Thoracic aorta (tissue), 2 donors: ENCODE measurements at places on chromosomes 6 and 20.

- H3K4me3 ChIP-seq = peak overlapping the region; percentile 77
- no peaks in the 10 kb centered on the region for H3K36me3 ChIP-seq
- H3K27me3 ChIP-seq = no peaks in the 10 kb centered on the region
- no peak for DNase-seq
- peaks cover 7% of the 10 kb centered on the region for H3K4me1 ChIP-seq
Measured at GRCh38 chr6:53066077-53066417, 843 bp downstream of the FBXO9 start.

DNA sequence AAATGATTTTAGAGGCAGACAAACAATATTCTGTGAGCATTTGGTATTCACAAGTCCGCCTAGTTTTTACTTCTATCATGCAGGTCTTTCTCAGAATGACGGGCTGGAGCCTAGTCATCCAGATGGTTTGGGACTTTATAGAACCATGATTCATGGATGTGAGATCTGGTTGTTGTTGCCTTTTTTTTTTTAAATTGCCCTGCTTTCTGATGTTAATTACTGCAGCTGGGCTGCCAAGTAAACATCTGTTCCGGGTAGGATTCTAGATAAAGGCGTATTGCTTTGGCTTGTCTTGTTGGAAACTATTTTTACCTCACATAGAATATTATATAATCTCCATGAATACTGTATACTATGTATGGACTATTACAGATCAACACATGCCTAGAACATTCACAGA is 58.1 kb downstream of the RNF217 start:
- H3K4me1 ChIP-seq = peaks cover 48% of the 10 kb centered on the region
- no peaks in the 10 kb centered on the region for H3K36me3 ChIP-seq
- no peak for DNase-seq

DNA sequence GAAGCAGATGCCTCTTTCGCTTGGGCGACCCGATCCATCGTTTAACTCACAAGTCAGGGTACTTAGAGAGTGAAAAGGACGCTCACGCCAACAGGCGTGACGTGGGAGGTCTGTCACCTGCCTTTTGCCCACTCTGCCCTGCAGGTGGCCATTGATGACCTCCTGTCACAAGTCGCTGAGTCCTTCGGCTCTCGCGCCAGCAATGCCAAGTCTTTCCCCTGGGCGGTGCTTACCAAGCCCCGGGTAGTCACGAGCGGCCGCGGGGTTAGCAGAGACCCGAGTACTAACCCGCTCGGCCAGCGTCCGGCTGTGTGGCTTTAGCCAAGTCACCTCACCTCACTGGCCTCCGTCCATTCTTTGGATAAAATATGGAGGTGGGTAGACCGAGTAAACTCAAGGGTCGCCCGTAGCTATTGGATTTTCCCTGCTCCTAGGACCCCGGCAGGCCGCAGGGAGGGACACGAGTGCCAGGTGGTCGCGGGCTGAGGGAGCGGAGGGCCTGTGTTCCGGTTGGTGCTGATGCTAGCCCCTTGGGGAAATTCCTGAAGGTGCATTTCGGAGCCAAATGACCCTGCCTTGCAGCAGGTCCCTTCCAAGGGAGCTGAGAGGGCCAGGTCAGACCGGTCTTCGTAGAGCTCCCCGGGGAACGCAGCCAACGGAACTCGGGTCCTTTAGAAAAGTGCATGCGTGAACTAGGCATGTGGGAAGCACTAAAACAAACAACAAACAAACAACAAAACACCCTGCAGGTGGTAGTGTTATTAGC is 668 bp downstream of the PKIB start:
- H3K4me3 ChIP-seq = peak overlapping the region; percentile 77
- peaks cover 7% of the 10 kb centered on the region for H3K27me3 ChIP-seq
- DNase-seq = no peak
- no peak overlapping the region for H3K27ac ChIP-seq
- H3K4me1 ChIP-seq = peaks cover 18% of the 10 kb centered on the region
- H3K36me3 ChIP-seq = no peaks in the 10 kb centered on the region

- H3K36me3 ChIP-seq = no peaks in the 10 kb centered on the region
- DNase-seq = no peak
- H3K27ac ChIP-seq = no peak overlapping the region
- H3K4me3 ChIP-seq = no peak overlapping the region
- H3K4me1 ChIP-seq = no peaks in the 10 kb centered on the region
- H3K27me3 ChIP-seq = no peaks in the 10 kb centered on the region
Measured at GRCh38 chr6:164296411-164296810, 881.9 kb downstream of the QKI start.

DNA sequence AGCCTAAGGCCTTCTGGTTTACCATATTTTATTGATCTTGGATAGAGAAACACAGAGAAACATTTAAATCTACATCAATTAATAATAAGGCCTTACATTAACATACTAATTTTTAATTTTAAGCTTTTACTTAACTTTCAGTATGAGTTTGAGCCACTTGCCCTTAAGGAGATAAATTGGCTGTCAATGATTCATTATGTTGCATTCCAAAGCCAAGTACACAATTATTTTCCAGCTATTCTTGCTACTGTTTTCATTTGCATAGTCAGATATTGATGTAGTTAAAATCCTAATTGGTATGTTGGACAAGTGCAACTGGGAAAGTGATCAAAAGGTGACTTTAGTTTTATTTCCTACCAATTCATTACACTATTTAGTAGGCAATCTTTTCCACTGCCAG is 58.2 kb downstream of the MOCS1 start:
- H3K27ac ChIP-seq = no peak overlapping the region
- H3K36me3 ChIP-seq = peaks cover 57% of the 10 kb centered on the region
- no peak for DNase-seq
- H3K27me3 ChIP-seq = no peaks in the 10 kb centered on the region
- peaks cover 13% of the 10 kb centered on the region for H3K4me1 ChIP-seq

- no peaks in the 10 kb centered on the region for H3K4me1 ChIP-seq
- no peaks in the 10 kb centered on the region for H3K27me3 ChIP-seq
- H3K4me3 ChIP-seq = no peak overlapping the region
- no peak for DNase-seq
- H3K36me3 ChIP-seq = no peaks in the 10 kb centered on the region
- no peak overlapping the region for H3K27ac ChIP-seq
Measured at GRCh38 chr20:64244281-64244805, 11.2 kb upstream of the PCMTD2 start.

GRCh38 chr20:5996765-5997164 is 46.3 kb downstream of the MCM8 start:
- no peaks in the 10 kb centered on the region for H3K36me3 ChIP-seq
- DNase-seq = no peak
- no peaks in the 10 kb centered on the region for H3K27me3 ChIP-seq
- H3K4me1 ChIP-seq = no peaks in the 10 kb centered on the region

- DNase-seq = no peak
- H3K4me3 ChIP-seq = peak within 1 kb of the TSS; percentile 62
- H3K27ac ChIP-seq = no peak within 1 kb of the TSS
- no peaks in the 10 kb centered on the region for H3K36me3 ChIP-seq
- H3K27me3 ChIP-seq = no peaks in the 10 kb centered on the region
- peaks cover 11% of the 10 kb centered on the region for H3K4me1 ChIP-seq
Measured at GRCh38 chr6:43308101-43308989, at the start of gene CRIP3. CRIP3 (minus strand) TSS chr6:43308826; CDS start chr6:43308792, 34 bp downstream.
